ENCODE measurements at places on chromosomes 5 and 9.

GRCh38 chr9:70404261-70404660 lies 10.2 kb downstream of the KLF9 start:
- DNase-seq, result no peak

DNA sequence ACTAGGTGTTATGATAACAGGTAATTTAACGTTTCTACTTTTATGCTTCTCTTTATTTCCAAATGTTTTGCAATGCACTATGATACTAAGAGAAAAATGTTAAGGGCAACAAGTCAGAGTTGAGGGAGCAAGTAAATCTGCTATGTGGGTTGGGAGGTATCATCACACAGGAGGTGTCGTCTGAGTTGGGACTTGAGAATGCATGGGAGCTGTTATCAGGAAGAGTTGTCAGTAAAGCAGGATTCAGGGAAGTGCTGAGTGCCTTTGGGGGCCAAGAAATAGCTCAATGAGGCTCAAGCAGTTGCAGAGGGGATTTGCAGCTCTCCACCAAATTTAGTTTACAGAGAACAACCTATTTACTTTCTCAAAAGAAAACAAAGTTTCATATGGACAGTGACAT lies 108.0 kb downstream of the PPP2R2B start:
- DNase-seq, result no peak

- no peak for DNase-seq
These were observed 68.3 kb downstream of the SERINC5 start for GRCh38 chr5:80187421-80188090.

GRCh38 chr5:129670957-129671500 lies 76.9 kb upstream of the MINAR2 start:
- no peak for DNase-seq

DNA sequence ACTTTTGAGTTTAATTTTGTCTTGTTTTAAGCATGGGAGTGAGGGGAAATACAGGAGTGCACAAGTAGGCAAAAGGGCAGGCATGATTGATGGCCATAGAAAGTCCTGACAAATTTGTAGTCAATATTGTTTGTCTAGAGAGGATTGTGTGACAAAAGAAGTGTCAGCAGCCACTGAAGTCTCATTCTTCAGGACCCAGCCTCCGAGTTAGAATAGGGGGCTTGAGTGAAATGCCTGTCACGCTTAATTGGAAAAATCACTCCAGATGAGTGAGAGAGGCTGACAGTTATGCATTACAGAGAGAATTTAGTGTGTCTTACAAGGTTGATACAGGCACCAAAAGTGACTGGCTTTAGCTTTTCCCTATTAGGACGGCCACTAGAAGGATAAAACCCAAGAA lies 81.9 kb upstream of the RPS23 start:
- no peak for DNase-seq

DNA sequence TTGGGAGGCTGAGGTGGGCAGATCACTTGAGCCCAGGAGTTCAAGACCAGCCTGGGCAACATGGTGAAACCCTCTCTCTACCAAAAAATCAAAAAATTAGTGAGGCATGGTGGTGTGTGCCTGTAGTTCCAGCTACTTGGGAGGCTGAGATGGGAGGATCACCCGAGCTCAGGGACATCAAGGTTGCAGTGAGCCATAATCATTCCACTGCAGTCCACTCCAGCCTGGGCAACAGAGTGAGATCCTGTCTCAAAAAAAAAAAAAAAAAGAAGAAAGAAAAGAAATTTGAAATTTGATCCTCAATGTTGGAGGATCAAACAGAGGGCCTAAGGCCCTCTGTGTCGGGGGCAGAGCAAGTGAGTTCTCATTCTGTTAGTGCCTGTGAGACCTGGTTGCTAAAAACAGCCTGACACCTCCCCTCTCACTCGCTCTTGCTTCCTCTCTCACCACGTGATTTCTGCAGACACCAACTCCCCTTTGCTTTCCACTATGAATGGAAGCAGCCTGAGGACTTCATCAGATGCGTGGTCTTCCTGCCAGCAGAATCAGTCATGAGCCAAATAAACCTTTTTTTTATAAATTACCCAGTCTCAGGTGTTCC lies 8.4 kb upstream of the GOLPH3 start:
- no peak for DNase-seq

- DNase-seq, result no peak
These were observed at the start of gene GDA for GRCh38 chr9:72149231-72149975. Gene GDA, plus strand, starts transcription at chr9:72149440. Its CDS starts 120 bp downstream, at chr9:72149560.

DNA sequence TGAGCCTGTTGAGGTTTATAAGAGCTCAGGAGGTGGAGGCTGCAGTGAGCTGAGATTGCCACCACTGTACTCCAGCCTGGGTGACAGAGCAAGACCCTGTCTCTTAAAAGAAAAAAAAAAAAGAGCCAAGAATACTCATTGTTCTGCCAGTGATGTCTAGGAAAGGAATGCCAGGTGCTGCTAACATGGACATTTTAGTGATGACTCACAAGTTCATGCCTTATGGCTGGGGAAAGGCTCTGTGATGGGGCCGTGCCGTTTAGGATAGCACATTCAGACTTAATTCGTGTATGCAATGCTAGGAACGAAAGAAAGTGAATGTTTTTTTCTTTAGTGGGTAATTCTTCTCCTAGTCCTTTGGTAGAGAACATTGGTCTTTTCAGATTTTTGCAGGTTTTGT lies 134.2 kb downstream of the ARHGAP26 start:
- no peak for DNase-seq

DNA sequence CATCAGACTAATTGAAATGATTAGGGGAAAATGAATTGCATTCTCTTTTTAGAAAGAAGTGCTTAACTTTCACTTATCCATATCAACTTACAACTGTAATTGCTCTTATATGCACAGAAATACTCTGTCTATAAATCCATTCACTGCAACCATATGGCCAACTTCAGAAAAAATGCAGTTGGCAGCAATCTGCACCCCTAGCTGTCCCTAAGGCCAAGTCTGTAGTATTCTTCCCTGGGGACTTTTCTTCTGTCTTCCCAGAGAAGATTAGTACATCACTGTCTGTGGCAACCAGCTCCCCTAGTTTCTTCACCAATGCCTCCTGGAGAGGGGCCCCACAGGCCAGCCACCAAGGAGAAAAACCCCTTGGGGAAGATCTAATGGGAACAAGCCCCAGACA lies 45.4 kb downstream of the ABCA1 start:
- DNase-seq, result no peak

GRCh38 chr5:172751761-172752510 lies 19.1 kb downstream of the DUSP1 start:
- no peak for DNase-seq

GRCh38 chr5:77628840-77629508 lies 9.5 kb downstream of the OTP start:
- DNase-seq, result no peak

- DNase-seq, result no peak
These were observed 183.5 kb downstream of the RFX3 start for GRCh38 chr9:3342159-3342777.

DNA sequence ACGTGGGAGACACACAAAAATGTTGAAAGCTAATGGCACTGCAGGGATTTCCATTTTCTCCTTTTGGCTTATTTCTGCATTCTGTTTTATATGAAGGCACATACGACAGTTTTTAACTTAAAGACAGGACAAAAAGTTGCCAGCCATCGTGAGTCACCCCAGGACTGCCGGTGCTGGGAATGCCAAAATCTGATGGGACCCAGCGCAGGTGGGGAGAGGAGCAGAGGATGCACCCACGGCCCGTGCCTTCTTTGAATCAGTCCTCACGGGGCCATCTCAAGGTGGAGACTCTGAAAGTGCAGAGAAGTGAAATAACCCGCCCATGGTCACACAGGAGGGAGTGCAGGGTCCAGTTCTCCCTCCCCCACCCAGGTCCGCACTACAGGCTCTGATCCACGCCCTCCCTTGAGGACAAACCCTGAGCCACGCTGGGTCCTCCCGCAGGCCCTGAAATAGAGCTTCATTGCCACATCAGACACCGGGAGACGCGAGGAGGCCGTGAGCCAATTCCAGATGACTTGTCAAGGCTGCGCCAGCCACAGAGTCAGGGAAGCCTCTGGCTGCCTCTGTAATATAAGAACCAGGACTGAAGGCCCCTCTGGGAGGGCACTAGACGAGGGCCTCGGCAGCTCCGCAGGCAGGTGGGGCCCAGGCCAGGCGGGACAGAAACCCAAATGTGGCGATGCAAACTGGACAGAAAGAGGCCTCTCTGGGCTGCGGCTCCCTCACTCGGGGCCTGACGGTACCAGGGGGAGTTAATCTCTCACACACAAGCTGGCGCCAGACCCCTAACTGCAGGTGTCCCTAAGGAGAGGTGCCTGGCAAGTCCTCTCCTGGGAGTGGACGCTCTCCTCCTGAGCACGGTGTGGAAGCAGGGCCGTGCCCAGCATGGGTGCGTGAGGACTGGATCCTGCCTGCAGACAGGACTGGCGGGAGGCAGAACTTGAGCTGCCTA lies 22.9 kb downstream of the ADAMTS2 start:
- DNase-seq, result no peak

GRCh38 chr5:1510151-1510561 lies 13.6 kb downstream of the LPCAT1 start:
- no peak for DNase-seq

GRCh38 chr9:133873009-133873408 lies 119.1 kb downstream of the VAV2 start:
- no peak for DNase-seq

All from KG1 (cell line).